ENCODE measurements at places on chromosomes 1 and 21.
A peak's percentile ranks its signal among the peaks of the same experiment; 100 is the strongest.

- peak; percentile 78 for ATAC-seq
These were observed 655.4 kb downstream of the LTN1 start for GRCh38 chr21:28337315-28337714.

DNA sequence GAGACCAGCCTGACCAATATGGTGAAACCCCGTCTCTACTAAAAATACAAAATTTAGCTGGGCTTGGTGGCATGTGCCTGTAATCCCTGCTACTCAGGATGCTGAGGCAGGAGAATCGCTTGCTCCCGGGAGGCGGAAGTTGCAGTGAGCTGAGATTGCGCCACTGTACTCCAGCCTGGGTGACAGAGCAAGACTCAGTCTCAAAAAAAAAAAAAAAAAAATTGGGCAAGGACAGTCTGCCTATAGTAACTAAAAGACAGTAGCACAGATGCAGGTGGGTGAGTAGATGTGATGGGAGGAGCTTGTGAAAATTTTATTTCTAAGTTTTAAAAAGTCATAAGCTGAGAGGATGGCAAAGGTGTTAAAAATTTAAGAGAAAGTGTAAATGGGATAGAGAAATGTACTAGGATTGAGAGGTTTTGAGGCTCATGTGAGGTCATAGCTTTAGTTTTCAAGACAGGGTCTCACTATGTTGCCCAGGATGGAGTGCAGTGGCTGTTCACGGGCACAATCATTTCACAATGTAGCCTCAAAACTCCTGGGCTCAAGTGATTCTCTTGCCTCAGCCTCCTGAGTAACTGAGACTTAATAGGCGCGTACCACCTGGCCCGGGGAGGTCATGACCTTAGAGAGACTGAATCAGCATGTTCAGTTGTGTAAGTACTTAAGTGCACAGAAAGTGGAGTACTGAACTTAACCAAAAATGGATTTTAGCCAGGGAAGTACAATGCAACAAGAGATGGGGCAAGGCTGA is 33.7 kb downstream of the PTP4A2 start:
- ATAC-seq = 0 out of 3 replicates have a peak, but pooled peaks have one; percentile 11

DNA sequence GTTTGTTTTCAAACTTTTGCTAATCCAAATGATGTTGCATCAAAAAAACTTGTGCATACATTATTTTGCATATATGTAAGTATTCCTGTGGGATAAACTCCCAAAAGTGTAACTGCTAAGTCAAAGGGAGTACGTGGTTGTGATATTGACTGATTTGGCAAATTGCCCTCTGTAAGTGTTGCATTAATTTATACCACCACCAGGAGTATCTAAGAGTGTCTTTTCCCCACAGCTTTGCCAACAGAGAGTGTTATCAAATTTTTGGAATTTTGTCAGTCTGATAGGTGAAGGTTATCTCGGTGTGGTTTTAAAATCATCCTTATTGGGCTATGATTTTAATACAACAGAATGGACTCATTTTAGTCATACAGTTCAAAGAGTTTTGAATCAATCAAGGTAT is 30.1 kb upstream of the PARP1 start:
- ATAC-seq = no peak

- ATAC-seq = no peak
These were observed 453.7 kb downstream of the SETD4 start for GRCh38 chr21:35606578-35606977.

GRCh38 chr1:33338048-33338439 is 17.1 kb upstream of the A3GALT2 start:
- ATAC-seq = no peak

GRCh38 chr1:67818725-67819301 is 14.5 kb downstream of the GNG12 start:
- peak; percentile 27 for ATAC-seq

GRCh38 chr1:27589841-27590426 is 14.0 kb downstream of the AHDC1 start:
- ATAC-seq = peak; percentile 62

DNA sequence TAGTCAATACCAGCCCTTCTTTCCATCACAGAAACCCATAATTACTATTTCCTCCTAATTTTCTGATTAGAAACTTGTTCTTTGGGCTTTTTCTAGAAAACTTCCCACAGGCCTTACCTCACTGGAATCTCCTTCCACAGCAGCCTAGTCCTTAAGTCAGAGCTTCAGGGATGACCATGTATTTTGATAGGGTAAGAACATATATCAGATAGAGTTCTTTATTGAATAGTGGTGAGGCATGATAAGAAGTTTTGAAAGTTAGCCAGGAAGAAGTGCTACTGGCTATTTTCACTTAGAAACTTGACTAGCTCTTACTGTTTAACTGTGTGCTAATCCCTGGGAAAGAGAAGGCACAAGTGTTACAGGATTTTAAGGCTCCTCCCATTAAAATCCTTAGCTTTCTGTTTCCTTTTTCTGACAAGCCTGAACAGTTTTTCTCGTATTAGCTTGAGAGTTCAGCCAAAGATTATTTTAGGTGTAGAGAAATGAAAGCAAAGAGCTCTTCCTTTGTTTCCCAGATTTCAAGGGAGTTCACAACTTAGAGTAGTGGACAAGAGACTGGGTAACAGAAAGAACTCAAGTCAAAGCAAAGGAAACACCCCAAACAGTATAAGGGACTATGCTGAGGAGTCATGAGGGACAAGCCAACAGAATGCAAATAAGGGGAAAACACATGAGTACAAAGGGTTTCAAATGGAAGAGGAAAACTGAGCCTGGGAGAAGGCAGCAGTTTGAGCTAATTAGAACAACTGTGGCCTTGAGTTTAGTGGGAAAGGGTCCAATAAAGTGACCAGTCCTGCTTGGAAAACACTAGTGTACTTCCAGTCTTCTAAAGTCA is 37.2 kb upstream of the AIM2 start:
- no peak for ATAC-seq

- ATAC-seq = no peak
These were observed 66.0 kb upstream of the SDC3 start for GRCh38 chr1:30974536-30974935.

- ATAC-seq = no peak
These were observed 14.0 kb upstream of the SGIP1 start for GRCh38 chr1:66519992-66520391.

DNA sequence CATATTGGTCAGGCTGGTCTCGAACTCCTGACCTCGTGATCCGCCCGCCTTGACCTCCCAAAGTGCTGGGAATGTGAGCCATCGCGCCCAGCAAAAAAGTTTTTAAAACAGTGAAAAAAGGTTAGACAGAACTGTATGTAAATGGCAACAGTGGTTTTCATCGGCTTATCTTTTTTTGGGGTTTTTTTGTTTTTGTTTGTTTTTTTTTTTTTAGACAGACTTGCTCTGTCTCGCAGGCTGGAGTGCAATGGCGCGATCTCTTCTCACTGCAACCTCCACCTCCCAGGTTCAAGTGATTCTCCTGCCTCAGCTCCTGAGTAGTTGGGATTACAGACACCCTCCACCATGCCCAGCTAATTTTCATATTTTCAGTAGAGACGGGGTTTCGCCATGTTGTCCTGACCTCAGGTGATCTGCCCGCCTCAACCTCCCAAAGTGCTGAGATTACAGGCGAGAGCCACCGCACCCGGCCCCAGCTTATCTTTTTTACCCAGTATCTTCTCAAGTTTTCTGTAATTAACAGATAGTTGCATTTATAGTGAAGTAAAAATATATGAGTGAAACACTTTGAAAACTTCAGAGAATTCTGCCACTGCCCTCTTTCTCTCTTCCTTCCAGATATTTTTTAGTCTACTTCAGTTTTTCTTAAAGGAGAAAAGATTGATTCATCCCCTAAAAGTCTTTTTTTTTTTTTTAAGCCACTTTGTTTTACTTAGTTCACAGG is 13.1 kb downstream of the TIMM17A start:
- no peak for ATAC-seq

GRCh38 chr21:29155118-29155932 is 24.9 kb downstream of the MAP3K7CL start:
- ATAC-seq = peak; percentile 95

DNA sequence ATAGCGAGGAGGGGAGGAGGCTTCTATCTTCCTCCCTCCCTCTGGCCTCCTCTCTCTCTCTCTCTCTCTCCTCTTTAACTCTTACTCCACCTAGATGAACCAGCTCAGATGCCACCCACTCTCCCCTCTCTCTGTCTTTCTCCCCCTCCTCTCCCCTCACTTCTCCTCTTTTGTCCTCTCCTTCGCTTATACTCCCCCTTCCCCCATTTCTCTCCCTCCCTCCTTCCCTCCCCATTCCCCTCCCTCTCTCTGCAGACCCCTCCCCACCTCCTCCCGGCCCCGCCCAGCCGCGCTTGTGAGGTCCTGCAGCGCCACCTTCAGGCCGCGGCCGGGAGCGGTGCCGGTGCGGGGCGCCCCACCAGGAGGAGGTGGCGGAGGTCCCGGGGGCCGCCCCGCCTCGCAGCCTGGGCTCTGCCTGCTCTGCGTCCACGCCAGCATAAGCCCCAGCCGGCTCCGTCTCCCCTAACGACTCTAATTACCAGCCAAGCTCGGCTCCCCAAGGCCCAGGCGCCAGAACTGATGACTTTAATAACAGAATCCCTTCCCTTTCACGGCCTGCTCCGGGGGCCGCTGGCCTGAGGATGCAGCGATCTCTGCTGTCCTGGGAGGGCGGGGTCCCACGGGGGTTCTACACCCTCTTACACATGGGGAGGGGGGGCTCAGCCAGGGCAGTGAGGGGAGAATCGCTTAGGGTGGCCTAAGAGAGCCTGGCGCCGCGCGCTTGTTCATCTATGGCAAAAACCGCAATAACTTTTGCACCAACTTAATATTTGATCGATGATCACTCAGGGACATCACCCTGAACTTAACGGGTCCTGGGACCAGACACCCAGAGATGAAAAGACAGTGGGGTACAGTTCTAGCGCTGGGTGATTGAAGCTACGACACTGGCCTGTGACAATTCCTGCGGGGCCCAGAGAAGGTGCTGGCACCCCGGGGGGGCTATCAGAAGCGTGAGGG is 637.3 kb downstream of the MATN1 start:
- peak; percentile 73 for ATAC-seq

DNA sequence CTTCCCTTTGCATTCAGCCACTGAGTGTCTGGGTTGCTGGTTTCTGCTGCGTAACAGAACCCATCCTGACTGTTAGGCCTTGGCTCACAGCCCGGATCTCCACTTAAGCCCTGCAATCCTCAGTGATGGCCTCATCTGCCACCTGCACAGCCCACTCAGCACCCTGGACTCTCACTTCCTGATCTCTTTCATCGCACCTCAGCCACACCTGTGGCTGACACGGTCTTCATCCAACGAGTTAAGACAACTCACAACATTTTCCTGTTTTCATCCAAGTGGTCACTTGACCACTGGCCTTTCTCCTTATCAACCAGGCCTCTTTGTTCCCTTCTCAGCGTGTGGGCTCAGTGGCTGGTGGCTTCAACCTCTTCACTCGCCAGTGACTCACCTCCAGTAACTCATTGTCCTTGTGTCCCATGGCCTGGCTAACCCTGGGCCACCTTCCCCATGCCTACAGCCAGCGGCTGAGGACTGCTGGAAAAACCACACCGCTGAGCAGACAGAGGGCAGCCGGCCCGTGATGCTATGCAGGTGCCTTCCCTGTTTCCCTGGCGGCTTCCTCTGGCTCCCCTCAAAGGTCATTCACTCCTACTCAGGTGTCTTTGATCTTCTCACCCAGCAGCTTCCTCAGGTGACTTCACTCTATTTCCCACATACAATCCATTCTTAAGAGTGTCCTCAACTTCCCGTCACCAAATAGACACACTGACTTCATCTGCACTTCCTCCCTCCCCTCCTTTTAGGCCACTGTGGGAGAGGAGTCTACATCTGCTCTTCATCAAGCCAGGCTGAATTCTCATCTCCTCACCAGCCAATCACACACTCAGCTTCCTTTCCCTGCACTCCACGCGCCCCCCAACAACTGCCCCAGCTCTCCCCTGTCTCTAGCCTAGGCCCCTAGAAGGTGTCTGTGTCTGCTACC is 19.9 kb upstream of the EDN2 start:
- ATAC-seq = peak; percentile 59

Data from SK-N-SH treated with all-trans-retinoic acid at 6 μM for 48 hours (cell line).